ENCODE measurements at places on chromosomes 7 and 10. TPM values are rescaled to one million over a fixed set of nuclear protein-coding genes. Genes with fewer than 3 reads are reported as not detected.
A peak's percentile ranks its signal among the peaks of the same experiment; 100 is the strongest.

Gene AGBL3
- 1.5 TPM for total RNA-seq

Gene CFAP70
- 2.0 TPM for total RNA-seq

DNA sequence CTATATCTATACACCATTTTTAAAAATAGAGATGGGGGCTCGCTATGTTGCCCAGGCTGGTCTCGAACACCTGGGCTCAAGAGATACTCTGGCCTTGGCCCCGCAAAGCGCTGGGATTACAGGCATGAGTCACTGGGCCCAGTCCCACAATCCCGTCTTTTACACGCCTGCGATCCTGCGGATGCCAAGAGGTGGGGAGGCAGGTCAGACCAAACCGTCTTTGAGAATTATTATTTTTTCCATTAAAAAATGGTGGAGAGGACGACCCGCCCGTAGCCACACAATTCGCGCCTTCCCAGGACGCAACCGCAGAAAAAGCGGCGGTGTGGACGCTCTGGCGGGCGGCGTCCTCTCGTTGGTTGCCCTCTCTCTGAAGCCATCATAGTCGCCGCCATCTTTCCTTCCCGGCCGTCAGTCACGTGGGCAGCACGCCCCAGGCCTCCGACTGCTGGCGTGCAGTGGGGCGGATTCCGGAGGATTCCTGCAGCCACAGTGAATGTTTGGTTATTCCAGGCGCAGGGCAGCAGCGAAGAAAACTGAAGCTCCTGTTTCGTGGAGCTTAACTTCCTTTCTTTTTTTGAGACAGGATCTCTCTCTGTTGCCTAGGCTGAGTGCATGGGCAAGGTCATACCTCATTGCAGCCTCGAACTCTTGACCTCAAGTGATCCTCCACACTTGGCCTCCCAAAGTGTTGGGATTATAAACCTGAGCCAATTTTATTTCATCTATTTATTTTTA, 9.9 kb upstream of the EPHB4 start:
- peaks cover 26% of the 10 kb centered on the region for H3K4me1 ChIP-seq
- peak; percentile 91 for DNase-seq
- peak overlapping the region; percentile 94 for H3K27ac ChIP-seq
- no peaks in the 10 kb centered on the region for H3K36me3 ChIP-seq
- no peaks in the 10 kb centered on the region for H3K27me3 ChIP-seq
- peak overlapping the region; percentile 66 for H3K4me3 ChIP-seq

GRCh38 chr7:107206706-107207105, 37.9 kb downstream of the HBP1 start:
- DNase-seq: no peak
- H3K27me3 ChIP-seq: no peaks in the 10 kb centered on the region
- H3K4me1 ChIP-seq: peaks cover 51% of the 10 kb centered on the region
- H3K27ac ChIP-seq: peak overlapping the region; percentile 87
- H3K4me3 ChIP-seq: no peak overlapping the region

DNA sequence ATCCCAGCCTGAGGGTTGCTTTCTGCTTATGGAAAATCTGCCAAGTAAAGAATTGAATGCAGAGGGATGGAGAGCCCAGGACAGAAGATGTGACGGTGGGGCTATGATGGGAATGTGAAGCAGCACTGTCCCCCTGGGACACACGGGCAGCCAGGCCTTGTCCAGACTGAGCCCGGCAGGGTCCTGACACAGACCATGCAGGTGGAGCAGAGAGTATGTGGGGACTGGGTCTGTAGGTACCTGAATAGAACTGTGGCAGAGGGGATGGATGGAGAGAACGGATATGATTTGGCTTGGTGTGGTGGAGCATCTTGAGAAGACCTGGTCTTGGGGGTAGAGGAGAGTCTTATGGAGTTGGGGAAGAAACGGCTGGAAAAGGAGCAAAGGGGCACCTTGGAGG, 732 bp upstream of the LRRC18 start:
- no peak for DNase-seq
- peaks cover 3% of the 10 kb centered on the region for H3K27me3 ChIP-seq
- no peak overlapping the region for H3K27ac ChIP-seq
- no peaks in the 10 kb centered on the region for H3K4me1 ChIP-seq
